ENCODE measurements at places on chromosomes 6 and 20.
A peak's percentile ranks its signal among the peaks of the same experiment; 100 is the strongest.

GRCh38 chr6:22784601-22785410 is 215.4 kb downstream of the HDGFL1 start:
- DNase-seq = no peak

- no peak for DNase-seq
Observed at GRCh38 chr6:146890644-146891434, 292.1 kb downstream of the ADGB start.

DNA sequence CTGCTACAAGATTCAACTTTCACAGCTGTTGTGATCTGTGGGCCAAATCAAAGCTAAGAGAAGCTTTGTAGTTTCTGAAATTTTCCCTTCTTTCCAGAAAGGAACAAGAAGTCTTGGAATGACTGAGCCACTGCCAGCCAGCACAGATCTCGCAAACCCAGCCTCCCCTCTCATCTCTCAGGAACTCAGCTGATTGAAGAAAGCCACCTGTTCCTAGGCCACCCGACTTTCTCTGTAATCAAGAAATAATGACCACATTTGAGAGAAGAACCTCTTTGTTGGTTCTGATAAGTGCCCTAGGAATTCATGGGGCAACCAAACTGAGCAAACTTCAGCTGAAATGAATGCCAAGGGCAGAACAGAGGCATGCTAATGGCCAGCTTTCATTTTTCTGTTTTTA is 61.7 kb downstream of the HDGFL1 start:
- peak; percentile 5 for DNase-seq

DNA sequence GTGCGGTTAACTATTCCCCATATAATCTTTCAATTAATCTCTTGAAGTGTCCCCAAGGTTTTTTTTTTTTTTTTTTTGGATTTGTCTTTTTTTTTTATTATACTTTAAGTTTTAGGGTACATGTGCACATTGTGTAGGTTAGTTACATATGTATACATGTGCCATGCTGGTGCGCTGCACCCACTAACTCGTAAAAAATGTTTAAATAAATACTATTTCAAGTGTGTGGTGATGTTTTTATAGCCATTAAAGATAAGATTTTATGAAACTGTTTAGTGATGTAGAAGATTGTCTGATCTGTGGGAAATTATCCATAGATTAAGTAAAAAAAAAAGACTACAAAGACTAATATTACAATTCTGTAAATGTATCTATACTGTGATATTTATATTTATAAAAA is 12.6 kb upstream of the HLA-DQA1 start:
- no peak for DNase-seq

DNA sequence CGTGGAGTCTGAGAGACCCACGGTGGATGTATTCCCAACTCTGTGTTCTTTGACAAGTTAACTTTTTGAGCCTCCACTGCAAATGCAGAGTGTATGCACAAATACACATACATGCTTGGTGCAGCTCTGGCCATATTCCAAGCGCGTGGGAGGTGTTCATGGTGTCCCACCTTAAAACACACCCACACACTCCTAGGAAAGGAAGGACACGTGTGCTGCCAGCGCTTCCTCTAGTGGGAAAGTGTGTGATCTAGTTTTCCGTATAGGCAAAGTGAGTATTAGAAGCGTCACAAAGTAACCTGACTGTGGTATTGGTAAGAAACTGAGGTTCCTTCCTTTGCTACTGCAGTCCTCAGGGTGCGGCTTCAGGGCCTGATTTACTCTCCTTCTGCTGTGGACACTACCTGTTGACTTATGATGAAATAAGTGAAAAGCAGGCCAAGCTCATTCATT is 36.0 kb upstream of the MPC1 start:
- no peak for DNase-seq

DNA sequence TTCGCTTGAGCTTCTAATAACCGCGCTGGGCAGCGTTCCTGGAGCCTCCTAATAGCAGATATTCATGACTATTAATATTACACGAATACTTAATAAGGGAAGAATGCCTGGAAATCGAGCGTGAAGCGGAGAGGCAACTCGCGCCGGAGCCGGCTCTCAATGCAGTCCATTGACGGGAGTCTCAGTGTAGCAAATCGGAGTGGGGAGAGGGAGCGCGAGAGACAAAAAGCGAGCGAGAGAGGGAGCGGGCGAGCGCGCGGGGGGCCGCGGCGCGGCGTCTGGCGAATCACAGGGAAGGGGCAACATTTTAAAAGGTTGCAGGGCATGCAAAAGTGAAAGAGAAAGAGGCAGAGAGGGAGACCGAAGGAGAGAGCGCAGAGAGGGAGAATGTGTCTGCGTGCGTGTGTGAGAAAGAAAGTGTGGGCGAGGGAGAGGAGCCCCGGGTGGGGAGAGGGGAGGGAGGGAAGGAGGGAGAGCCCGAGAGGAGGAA is 2.9 kb downstream of the TFAP2A start:
- DNase-seq = peak; percentile 98

GRCh38 chr20:1998715-1999114 is 4.9 kb upstream of the PDYN start:
- no peak for DNase-seq

DNA sequence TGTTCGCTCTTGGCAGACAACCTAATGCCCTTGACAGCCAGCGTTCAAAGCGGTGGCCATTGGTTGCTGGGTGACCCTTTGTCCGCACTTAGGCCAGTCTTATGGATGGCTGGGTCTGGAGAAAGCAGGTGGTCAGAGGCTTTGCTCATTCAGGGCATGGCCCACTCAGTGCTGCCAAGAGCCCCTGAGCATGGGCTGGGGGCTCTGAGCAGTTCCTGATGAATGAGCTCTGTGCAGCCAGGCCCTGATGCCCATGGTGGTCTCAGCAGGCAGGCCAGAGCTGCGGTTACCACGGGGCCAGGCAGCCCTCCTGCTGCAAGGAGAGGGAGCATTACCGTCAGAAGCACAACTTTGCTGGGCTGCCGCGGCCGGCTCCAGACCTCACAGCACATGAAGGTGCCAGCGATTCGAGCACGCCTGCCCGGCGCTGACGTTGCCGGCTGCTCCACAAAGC is 36.3 kb downstream of the CDH4 start:
- no peak for DNase-seq

DNA sequence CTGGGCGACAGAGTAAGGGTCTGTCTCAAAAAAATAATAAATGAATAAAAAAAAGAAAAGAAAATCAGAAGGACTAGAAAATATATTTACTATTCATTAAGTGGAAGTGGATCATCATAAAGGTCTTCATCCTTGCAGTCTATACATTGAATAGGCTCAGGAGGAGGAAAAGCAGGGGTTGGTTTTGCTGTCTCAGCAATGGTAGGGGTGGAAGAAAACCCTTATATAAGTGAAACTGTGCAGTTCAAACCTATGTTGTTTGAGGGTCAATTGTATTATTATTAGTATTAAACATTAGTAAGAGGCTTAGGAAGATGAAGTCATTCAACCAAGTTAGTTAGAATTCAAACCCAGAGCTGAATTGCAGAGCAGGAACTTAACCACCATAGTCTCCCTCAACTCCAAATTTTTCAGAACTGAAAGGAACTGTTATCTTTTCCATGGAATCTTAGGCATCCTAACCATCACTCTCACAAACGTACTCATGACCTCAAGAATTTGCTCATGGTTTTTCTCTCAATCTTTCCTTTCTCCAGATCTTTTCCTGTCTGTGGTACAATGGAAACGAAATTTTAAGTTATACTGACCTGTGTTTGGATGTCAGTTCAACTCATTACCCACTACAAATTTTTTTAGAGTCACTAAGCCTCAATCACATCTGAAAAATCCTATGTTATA is 7.7 kb upstream of the SMIM13 start:
- no peak for DNase-seq

All from H4 (cell line).